ACHN (cell line): ENCODE measurements at places on chromosomes 6 and 20.

GRCh38 chr6:12363651-12364381 lies 73.7 kb downstream of the EDN1 start:
- peak; percentile 74 for DNase-seq

DNA sequence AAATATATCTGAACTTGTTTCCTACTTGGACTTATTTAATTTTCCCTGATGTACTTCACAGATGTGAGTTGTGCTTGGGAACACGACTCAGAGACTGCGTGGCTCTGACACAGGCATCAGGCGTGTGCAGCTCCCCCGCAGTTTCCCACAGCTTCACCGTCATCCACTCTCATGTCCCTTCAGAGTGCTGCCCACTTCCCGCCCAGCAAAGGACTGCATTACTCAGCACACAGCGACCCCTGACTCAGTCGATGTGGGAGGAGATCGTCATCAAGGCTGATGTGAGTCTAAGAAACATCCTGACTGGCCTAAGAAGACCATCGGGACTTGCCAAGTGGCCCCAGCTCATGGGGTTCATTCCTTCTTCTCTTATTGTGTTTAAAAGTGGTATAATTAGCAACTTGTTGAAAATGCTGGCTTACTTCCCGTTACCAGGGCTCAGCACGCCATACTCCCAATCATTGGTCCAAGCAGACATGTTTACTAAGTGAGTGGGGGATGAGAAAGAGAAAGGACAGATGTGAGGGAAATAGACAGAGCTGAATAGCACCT lies 539.4 kb upstream of the JARID2 start:
- DNase-seq: no peak

- no peak for DNase-seq
Observed at GRCh38 chr6:38016824-38017223, 197.3 kb downstream of the ZFAND3 start.

- no peak for DNase-seq
Observed at GRCh38 chr20:31355981-31356380, 12.4 kb upstream of the DEFB118 start.

DNA sequence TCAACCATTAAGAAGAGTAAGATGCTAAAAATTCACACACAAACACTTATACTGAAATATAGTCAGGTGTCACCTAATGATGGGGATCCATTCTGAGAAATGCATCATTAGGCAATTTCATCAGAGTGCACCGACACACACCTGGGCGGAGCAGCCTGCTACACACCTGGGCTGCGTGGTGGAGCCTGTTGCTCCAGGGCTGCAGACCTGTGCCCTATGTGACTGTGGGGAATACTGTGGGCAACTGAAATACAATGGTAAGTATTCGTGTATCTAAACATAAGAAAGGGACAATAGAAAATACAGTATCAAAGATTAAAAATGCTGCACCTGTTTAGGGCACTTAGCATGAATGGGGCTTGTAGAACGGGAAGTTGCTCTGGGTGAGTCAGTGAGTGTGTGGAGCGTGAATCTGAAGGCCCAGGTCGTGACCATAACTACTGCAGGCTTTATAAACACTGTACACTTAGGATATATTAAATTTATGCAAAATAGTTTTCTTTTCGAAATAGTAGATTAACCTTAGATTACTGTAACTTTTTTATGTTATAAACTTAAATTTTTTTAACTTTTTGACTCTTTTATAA lies 124.4 kb upstream of the AFDN start:
- DNase-seq: no peak

DNA sequence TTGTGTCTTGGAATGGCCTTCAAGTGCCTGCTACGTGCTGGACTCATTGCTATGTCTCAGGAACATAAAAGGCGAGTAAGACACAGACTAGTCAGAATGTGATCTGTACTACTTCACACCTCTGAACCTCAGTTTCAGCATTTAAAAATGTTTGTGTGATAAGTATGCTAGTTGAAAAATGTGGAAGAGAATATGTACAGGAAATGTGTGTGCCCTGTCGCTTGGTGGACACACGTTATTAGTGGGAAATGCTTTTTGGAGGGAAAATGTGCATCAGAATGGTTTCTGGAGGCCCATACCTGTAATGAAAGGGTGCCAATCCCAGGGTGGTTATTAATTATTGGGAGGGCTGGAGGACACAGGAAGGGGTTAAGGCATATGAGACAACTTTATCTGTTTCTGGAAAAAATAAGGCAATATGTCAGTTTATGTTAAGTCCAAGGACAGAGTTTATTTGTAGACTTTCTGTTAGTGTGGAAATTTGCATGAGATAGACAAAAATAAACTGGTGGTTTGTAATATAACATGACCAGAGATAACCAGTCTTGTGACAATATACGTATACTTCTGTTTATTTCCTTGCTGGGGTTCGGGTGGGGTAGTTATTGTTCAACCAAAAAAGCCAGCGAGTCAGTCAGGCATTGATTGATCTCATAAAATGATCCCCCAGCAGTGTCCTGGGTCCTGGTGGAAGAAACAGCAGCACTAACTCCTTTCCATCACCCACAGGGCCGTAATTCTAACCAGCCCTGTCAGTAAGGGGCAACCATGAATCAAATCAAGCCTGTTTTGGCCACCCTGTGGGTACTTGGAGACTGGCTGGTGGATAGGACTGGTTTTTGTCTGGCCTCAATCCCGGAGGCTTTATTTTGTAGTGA lies 117.9 kb downstream of the JARID2 start:
- no peak for DNase-seq

DNA sequence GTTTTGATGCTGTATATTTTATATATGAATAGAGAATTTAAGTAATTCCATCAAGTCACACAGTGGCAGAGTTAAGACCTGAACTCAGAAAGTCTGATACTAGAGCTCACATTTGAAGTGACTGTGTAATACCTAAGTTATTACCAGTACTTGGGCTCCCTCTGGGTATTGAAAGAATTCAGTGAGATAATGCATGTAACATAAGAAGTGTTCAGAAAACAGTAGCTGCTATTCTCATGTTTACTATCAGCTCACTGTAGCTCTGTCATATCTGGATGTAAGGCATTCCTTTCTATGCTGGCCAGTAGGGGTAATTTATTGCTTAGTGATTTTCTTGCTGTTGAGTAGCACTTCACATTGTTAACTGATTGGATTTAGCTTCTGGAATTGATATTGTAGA lies 44.6 kb downstream of the NKX2-4 start:
- peak; percentile 15 for DNase-seq

GRCh38 chr6:10310330-10310653 lies 104.6 kb downstream of the TFAP2A start:
- DNase-seq: no peak

GRCh38 chr6:167428664-167429333 lies 103.9 kb downstream of the TTLL2 start:
- DNase-seq: no peak

DNA sequence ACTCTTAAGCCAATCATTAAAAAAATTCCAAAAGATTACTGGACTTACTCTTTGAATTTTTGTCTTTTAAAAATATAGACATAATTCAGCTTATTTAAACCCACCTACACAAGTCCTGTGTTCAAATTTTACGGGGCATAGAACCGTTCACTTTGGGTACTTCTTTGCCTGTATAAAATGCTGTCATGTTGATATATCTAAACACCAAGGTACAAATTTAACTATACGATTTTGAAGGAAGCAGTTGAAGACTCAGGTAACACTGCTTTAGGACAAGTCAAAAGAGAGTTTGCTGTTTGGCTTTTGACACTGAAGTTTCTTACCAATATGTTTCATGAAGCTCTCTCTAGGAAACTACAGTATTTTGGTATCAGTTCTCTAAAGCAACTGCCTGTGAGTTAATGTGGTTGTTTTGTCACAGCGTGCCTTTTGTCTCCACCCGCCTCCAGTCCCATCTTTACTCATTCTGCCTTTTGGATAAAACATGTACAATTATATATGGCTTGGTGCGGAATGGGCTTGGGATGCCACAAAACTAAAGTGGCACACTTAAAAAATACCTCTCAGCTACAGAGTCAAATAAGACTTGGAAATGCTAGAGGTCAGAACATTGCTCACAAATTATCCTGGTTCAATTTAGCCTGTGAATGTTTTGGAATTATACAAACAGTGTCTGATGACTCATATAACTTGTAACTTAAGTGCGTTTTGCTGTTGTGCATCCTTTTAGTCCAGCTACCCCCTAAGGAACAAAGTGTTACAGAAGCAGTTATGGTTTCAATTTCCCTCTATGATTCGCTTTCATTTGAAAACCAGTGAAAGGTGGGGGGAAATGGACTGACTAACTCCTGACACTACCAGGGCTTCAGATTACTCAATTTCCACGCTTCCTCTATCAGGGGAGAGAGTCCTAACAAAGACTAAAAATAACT lies 38.7 kb downstream of the RGS17 start:
- peak; percentile 50 for DNase-seq

DNA sequence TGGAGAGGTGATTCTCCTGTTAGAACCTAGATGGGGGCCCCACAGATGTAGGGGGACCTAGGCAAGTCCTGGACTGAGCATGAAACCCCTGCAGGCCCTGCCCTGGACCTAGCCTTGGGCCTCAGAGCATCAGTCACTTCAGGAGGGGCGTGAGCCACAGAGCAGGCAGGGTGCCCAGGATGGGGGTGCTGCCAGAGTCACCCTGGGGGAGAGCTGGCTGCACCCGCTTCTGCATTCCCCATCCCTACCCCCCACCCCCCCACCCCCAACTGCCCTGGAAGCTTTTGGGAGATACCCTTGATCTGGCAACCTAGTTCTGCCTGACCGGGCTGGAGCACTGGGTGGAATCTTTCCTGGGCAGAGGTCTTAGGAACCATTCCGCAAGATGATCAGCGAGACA lies 125.6 kb downstream of the GRM4 start:
- no peak for DNase-seq

DNA sequence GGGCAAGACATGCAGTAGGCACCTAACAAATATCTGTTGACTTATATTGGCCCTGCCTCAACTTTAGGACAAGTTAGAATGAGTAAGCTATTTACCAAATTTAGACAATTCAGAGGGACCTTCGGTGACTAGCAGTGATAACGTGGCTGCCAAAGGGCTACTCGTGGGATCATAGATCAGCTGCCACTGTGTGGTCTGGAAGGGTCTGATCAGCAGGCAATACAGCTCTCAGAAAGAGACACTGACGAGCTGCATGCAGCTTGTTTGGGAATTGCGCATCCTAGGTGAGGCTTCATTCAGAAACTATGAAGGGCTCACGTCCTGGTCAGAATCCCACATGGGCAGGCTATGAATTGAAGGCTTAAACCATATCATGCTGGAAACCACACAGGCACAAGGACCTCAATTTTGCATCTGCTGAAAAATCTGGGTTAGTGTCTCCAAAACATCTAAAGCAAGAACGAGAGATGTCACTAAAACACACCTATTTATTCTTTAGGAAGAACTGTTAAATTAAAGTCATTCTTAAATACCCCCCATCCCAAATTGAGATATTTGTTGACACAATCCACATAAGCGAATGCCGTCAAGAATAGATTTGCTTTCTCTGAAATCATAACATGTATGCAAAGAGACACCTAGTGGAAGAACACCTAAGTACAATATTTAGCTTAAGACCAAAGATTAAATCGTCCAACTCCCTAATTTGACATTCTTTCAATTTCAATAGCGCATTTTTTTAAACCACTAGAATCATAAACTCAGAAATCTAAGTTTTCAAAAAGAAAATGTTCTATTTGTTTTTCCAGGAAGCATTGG lies 79.6 kb downstream of the IPCEF1 start:
- peak; percentile 56 for DNase-seq

DNA sequence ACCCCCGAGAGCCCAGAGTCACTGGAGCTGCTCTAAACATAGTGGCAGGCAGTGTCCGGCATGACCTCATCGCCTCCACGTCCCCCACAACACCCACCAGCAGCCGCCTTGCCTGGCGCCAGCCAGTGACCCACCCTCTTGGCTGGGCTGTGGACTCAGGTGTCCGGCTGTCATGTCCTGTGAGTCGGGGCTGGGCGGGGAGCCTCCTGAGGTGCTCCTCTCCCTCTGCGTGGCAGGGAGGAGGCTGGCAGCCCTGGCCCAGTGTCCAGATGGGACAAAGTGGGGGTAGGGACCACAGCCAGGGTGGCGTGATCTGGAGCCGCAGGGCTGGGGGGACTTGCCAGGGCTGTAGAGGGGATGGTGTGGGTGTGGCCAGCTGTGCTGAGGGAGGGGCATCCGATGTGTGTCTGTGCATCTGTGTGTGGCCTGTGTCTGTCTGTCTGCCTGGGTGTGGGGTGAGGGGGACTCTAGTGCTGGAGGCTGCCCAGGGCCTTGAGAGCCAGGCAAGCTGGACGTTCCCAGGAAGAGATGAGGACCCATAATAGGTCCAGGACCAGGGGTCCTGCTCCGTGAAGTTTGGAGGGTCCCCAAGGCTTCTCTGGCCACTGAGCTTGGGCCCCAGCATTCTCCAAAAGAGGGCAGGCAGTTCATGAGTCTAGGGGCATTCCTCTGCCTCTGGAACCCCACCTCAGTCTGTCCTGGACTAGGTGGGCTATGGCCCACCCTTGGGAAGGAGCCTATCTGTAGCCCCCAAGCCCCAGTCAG lies 2.3 kb upstream of the SOX18 start:
- DNase-seq: no peak

GRCh38 chr6:111721753-111722154 lies 116.1 kb upstream of the TRAF3IP2 start:
- peak; percentile 19 for DNase-seq

DNA sequence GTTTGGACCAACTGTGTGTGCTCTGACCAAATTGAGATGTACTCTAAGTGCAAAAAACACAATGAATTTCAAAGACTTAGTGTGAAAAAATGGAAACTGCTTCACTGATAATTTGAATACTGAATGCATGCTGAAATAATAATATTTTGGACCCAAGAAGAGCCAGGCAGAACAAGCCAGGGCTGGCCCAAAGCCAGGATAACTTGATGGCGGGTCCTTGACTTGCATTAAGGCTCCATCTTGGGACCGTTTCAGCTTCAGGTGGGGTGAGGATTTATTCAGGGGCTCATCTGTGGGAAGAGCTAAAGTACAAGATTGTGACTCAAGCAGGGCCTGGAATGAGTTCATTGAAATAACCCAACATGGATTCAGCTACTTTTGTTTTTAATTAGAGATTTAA lies 921.9 kb downstream of the QKI start:
- DNase-seq: no peak

- DNase-seq: no peak
Observed at GRCh38 chr6:168560126-168560525, 119.1 kb downstream of the SMOC2 start.

DNA sequence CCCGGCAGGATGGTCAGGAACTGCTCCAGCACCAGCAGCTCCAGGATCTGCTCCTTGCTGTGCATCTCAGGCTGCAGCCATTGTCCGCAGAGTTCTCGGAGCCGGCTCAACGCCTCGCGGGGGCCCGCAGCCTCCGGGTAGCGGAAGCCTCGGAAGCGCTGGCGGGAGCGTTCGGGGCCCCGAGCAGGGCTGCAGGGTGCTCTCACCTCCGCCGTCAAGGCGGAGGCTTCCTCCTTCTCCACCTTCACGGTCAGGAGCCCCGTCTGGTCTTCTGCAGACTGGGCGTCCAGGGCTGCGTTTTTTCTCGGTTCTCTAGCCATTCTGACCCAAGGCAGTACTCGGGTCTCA lies 434 bp downstream of the ZKSCAN4 start:
- DNase-seq: peak; percentile 15

GRCh38 chr6:111445861-111446267 lies 37.2 kb downstream of the REV3L start:
- no peak for DNase-seq
